Stimulated activated CD8-positive, alpha-beta memory T cell treated with anti-CD3 and anti-CD28 coated beads, Interleukin-15, amount 100 ng/mL, for 24 hours (primary cell): ENCODE measurements at places on chromosomes 5 and 9.

DNA sequence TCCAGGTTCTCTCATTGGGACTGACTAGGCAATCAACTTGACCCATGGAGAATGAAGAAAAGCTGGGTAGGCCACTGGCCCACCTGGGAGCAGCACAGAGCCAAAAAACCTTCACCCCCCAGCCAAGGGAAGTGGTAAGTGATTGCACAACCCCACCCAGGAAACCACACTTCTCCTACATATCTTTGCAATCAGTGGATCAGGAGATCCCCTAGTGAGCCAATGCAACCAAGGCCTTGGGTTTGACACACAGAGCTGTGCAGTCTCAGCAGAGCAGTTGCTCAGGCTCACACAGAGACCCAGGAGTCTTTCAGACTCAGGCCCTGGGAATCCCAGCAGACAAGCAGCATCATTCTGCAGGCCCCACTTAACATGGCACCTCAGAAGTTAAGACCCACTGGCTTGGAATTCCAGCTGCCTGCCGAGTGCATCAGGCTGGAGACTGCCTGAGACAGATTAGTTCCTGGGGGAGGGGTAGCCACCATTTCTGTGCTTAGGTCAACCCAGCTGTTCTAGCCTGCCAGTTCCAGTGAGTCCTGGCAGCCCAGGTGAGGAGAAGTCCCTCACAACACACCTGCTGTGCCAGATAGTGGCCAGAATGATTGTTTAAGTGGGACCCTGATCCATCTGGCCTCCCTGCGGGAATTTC, 136.4 kb downstream of the SAXO1 start:
- DNase-seq, result no peak

GRCh38 chr5:155897761-155898160, 429.2 kb upstream of the SGCD start:
- no peak for DNase-seq

- DNase-seq, result no peak
These were observed 449.6 kb upstream of the CLINT1 start for GRCh38 chr5:158308429-158309025.

GRCh38 chr5:98705841-98706240, 67.6 kb upstream of the RGMB start:
- no peak for DNase-seq

DNA sequence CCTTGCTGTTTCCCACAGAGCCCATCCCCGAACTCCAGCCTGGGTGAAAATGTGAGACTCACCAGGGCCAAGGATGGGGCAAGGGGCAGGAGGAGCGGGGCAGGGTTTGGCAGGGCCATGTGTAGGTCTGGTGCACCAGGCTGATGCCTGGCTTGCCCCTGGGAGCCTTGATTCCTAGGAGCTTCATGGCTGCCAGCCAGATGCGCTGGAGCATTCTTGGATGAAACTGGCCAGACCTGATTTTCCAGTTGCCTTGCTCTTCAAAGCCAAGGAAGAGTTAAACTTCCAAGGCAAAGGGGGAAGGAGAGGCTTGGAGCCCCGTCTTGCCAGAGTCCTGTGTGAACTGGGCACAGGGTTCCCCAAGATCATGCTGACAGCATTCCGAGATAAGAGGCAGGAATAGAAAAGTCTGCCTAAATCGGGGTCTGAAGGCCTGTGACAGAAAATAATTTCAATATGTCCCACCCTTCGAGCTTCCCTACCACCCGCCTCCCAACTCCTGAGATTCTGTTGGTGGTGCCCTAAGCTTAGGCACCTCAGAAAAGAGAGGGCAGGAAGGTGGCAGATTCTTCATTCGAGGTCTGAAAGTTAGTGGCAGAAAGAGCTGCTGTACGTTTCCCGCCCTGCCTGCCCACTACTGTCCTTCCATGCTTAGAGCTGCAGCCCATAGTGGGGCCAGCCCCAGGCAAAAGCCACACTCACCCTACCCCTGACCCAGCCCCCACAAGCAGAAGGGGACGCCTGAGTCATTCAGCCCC, 20.4 kb downstream of the FAT2 start:
- DNase-seq, result no peak

DNA sequence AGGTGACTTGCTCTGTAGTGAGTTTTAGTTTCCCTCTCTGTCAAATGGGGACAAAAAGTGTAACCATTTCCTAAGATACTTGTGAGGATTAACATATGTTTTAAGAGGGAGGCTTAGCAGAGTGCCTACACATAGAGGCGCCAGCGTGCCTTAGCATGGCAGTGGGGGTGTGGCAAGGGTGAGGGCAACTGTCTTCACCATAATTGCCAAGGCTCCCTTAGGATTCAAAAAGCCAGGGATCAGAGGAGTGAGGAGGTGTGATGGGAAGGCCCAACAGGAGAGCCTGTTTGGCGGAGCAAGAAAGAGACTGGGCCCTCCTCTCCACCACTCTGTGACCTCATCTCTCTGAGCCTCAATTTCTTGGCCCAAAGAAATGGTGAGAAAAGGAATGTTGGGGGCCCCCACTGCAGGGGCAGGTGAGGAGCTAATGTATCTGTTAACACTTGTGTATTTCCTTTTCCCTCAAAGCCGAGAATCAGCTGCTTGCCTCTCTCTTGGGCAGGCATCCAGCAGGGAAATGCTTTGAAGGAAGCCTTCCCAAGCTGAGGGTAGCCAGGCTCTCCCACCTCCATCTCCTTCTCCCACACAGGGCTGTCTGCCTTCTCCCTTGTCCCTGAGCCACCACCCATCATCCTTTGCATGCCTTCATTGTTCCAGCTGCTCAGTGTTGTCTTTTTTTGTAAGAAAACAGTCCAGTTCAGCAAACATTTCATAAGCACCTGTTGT, 76.0 kb downstream of the DAB2IP start:
- no peak for DNase-seq

- DNase-seq, result no peak
These were observed 96.7 kb upstream of the RETREG1 start for GRCh38 chr5:16713386-16713928.

DNA sequence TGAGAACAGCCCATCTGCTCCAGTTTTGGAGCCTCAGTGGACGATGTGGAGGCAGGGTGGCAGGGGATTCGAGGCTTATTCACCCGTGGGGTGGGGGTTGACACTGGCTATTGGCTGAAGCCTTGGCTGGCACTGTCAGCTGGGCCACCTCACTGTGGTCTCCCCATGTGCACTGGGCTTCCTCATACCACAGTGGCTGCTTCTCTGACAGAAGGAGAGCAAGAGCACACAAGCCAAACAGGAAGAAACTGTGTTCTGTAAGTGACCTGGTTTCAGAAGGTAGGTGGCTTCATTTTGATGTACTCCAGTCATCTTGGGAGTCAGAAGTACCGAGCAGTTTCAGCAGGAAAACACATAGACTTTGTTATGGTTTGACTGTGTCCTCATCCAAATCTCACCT, 24.7 kb upstream of the CTNND2 start:
- no peak for DNase-seq

DNA sequence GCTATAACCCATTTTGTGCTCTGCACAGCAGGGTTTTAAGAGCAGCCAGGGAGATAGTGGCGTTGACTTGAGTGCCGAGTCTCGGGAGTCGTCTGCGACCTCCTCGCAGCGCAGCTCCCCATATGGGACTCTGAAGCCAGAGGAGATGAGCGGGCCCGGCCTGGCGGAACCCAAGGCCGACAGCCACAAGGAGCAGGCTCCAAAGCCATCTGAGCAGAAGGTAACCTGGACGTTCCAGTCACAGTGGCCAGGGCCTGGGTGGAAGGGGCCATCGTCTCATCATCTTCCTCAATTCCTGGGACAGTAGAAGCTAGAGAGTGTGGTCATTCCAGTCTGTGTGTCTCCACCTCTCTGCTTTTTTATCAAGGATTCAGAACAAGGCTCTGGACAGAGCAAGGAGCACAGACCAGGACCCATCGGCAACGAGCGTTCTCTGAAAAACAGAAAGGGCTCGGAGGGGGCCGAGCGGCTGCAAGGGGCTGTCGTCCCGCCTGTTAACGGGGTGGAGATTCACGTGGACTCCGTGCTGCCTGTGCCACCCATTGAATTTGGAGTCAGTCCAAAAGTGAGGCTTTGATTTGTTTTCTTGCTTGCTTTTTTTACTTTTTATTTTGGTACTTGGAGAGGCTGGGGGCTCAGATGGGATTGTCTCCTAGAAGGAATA, 20.2 kb upstream of the POMT1 start:
- DNase-seq, result no peak

DNA sequence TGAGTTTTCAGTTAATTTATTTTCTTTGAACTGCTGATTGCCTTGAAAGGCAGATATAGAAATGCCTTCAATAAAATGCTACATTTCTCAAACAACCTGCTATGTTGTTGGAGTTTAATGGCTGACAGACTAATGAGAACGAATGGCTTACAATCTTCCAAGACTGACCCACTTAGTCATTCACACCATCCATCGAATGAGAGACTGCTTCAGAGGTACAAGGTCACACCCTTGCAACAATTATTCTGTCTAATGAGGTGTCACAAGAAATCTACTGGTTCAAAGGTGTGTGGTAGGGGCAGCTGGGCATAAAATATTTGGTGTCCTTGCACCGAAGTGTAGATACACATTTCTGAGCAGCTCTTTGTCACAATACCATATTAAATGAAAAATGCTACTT, 18.3 kb downstream of the PTPRD start:
- DNase-seq, result no peak

DNA sequence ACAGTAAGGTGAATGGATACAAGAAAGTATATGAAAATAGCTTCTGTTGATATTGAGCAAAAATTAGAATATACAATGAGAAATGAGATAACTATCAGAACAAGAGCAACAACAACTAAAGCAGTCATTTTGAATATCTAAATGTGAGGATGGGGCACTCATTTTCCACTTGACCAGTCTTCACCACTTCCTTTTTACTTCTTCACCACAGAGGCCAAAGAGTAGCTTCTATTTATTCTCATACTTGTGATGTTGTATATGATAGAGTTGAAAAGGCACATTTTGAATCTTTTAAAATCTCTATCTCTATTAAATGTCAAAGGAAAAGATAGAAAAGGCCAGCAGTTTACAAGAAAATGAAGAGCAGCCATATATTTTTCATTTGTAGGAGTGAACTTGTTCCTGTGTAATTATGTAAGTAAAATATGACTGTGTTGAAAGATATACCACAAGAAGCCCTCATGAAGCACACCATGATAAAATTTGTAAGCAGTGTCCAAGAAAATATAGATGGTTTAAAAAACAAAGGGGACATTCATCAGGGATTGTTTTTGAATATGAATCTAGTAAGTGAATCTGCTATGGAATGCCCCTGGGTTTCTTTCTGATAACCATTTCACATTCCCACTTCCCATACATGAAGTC, 39.2 kb downstream of the ADAMTS19 start:
- DNase-seq, result no peak

DNA sequence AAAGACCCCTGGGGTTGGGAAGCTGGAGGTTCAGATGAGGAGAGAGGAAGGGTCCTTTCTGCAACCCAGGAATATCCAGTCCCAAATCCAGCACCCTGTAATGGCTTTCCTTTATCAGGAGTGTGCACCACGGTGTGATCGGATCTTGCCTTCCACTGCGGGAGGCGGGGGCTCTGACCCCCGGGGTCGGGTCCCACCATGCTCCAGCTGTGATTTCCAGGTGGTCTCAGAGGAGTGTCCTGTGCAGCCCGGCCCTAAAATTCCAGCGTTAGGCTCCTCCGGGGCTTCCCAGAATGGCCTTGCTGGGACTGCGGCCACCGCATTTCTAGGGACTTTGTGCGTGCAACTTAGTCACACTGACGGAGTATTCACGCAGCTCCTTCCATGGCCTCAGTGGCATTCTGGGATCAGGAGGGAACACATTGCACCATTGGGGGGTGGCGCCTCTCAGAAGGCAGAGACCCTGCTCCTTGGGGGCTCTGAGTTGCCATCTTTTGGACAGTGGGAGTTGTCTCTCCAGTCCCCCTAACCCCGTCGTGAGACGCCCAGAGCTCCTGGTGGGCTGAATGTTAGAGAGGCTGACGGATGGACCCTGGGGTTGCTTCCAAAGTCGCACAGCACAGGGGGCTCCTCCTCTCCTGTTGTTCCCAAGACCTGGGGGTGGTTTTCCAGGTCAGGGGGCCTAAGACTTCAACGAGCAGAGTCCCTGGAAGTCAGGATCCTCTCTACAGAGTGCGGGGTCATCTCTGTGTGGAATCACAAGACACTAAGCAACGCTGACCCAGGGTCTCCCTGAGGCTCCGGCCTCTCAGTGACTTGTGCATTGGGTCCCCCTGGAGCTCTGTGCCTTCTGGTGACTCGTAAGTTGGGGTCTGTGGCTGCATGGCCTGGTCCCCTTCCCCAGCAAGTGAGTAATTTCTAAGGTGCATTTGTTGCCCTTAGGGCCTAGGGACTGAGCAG, 42.7 kb upstream of the IRX4 start:
- DNase-seq, result no peak

- DNase-seq, result no peak
These were observed 534.4 kb downstream of the RAB3C start for GRCh38 chr5:59117320-59117719.

DNA sequence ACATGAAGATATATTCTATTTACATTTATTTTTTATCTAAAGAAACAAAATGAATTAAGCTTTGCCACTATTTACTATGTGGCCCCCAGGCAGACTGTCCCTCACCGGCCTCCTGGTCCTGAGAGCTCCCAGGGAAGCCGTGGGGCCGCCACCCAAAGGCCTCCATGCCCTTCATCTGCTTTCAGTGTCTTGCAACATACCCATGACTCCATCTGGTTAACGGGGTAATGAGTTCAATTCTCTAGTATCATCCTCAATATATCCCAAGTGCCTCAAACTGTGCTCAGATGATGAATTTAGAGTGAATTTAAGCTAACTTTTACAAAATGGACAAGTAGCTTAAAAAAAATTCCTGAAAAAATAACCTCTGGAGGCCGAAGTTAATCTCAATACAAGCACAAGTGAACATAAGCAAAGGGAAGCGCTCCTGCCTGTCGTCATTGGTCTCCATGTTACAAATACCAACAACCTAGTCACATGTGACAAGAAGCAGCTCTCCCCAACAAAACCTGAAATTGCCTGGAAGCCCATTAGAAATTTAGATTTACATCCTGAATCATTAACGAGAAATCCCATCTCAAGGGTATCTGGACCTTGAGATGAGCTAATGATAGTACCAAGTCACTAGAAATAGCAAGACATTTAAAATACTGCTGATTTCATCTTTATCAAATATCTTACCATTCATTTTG, 26.1 kb downstream of the DAP start:
- DNase-seq, result no peak

DNA sequence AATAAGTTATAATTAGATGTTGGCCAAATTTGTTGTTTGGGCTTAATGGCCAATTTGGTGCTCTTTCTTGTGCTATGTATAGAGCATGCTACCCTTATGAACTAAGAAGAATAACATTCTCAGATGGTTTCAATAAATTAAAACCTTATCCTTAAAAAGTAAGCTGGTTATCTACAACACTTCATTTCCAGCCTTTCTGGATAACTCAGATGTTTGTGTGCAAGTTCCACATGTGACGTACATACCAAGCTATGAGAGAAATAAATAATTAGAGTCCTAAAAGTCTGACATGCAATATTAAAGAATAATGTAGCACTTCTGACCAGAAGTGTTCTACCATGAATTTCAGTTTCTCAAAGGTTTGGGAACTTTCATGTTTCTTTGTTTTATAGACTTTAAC, 11.7 kb downstream of the MTREX start:
- no peak for DNase-seq

DNA sequence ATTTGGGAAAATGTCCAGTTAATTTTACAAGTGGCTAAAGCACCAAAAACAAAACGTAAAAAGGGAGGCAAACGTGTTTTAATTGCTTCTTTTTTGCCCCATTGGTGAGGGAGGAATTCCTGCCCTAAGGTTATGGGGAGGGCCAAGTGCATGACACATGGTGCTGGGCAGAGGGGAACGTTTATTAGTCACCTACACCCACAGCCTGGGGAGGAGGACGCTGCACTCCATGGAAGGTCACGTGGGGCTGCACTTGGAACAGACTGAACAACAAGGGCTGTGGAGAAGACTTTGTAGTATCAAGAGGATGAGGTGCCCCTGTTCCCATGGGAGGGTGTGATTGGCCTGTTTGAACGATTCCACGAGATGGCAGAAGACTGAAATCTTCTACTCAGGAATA, 13.7 kb upstream of the ADAMTS16 start:
- no peak for DNase-seq
